Hematopoietic multipotent progenitor cell (in vitro differentiated cells): ENCODE measurements at places on chromosomes 6 and 20.
A peak's percentile ranks its signal among the peaks of the same experiment; 100 is the strongest.

GRCh38 chr6:12895721-12896120, 179.2 kb downstream of the PHACTR1 start:
- no peak for DNase-seq

DNA sequence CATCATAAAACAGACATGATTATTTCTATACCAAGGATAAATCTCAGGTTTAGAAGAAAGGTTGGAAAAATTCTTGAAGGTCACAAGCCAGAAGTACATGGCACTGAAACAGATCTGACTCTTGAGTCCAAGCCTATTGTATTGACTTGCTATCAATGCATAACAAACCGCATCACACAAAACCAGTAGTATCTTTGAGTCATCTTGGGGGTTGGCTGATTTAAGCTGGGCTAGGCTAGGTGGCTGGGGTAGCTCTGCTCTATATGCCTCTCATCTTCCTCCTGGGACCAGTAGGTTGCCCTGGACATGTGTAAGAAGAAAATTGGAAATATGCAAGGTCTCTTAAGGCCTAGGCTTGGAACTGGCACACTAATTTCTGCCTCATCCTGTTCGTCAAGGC, 37.0 kb upstream of the RAB23 start:
- DNase-seq = no peak

DNA sequence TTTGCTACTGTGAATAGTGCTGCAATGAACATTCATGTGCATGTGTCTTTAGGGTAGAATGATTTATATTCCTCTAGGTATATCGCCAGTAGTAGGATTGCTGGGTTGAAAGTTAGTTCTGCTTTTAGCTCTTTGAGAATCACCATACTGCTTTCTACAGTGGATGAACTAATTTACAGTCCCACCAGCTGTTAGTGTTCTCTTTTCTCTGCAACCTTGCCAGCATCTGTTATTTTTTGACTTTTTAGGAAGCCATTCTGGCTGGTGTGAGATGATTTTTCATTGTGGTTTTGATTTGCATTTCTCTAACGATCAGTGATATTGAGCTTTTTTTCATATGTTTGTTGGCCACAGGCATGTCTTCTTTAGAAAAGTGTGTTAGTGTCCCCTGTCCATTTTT, 40.0 kb downstream of the PLG start:
- no peak for DNase-seq

GRCh38 chr6:148538261-148539190, 195.9 kb downstream of the SASH1 start:
- no peak for DNase-seq

DNA sequence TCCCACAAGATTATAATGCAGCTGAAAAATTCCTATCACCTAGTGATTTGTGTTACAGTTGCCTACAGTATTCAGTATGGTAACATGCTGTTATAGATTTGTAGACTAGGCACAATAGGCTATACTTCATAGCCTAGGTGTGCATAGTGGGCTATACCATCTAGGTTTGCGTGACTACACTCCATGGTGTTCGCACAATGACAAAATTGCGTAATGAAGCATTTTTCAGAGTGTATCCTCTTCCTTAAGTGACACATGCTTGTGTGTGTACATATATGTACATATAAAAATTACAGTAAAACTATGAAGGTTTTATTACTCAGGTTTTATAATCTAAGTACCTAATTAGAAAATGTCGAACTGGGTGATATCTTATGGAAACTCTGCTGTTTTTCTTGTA, 133.0 kb downstream of the FARS2 start:
- DNase-seq = no peak

DNA sequence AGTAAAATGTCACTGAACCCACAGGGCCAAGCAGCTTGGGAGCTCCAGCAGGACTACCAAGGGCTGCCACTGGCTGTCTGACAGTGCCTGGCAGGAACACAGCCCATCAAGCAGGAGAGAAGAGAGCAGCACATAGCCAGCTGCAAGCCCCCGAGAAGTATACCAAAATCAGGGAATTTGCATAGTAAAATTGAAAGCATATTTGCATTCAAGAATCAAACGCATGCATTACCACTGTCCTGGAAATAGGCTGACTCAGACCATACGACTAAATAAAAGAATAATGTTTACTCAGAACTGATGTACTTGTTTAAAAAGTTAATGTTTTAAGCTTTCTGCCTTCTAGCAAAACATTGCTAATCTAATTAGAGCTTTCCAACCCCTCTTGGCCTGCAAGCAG, 298.1 kb downstream of the TFAP2B start:
- DNase-seq = no peak

- DNase-seq = no peak
Measured at GRCh38 chr6:113674075-113674474, 183.1 kb upstream of the MARCKS start.

DNA sequence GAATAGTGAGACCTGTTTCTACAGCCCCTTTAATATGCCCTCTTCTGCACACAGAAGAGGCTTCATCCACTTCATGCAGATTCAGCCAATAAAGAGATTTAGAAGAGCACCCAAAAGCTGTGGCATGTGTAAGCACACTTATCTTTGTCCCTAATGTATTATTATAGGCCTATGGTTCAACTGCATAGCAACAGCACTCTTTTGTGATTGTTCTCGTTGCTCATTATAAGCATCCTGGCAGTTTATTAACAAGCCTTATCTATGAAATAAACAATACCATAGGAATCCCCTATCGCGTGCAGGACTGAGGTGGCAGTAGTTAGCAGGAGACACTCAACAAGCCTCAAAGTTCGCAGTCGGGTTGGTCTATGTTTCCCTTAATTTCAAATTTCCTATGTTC, 138.5 kb upstream of the BEND6 start:
- DNase-seq = no peak

- no peak for DNase-seq
Measured at GRCh38 chr20:24480509-24480908, 11.1 kb downstream of the SYNDIG1 start.

GRCh38 chr6:104771258-104771832, 88.4 kb downstream of the HACE1 start:
- DNase-seq = peak; percentile 18
